ENCODE measurements at places on chromosomes 5 and 9.

GRCh38 chr9:8680157-8680556 is 880.6 kb upstream of the DMAC1 start:
- DNase-seq, result no peak

- DNase-seq, result no peak
These were observed 40.4 kb downstream of the SAR1B start for GRCh38 chr5:134592141-134592746.

- DNase-seq, result no peak
These were observed 204.8 kb downstream of the DCP2 start for GRCh38 chr5:113181409-113181808.

DNA sequence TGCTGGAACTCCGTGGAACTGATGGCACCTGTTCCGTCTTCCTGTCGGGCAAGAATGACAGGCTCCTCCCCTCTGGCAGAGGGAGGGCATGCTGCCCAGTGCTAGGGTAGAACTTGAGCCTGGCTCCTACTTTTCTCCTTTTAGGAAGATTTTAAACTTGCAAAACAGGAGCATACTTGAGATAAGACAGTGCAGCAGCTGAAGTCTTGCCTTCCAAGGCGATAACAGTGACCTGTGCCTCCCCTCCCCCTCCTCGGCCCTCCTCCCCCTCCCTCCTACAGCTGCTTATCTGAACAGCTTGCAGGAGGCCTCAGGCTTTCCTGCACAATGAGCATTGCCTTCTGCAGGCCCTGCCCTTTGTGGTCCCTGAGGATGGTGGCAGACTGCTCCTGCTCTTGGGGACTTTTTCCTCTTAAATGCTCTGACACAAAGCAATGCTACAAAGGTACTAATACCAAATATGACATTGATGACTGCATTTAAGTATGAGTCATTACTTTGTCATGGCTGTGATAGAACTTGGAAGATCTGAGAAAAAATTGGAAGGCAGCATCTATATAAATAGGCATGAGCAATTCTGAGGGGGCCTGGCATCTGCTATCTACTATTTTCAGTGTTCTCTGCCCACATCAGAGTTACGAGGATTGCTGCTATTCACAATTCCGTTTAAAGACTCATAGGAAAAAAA is 2.0 kb downstream of the GADD45G start:
- peak; percentile 60 for DNase-seq

DNA sequence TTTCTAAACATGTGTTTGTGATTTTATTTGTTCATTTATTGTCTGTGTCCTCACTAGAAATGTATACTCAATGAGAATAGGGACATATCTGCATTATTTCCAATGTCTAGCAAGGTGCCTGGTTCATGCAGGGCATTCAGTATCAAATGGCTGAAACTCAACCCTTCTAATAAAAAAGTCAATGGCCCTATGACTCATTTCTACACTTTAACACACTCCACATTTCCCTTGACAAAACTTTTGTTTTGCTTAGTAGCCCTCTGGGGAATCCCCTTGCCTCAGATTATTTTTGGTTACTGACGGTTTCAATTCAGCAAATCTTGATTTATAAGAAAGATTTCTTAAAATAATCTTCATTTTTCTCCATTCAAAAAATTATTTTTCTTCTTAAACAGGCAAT is 206.0 kb upstream of the DMRTA1 start:
- DNase-seq, result peak; percentile 78

GRCh38 chr9:84293001-84293798 is 47.4 kb downstream of the SLC28A3 start:
- DNase-seq, result no peak

- no peak for DNase-seq
These were observed 303.6 kb downstream of the PIK3R1 start for GRCh38 chr5:68519143-68519542.

DNA sequence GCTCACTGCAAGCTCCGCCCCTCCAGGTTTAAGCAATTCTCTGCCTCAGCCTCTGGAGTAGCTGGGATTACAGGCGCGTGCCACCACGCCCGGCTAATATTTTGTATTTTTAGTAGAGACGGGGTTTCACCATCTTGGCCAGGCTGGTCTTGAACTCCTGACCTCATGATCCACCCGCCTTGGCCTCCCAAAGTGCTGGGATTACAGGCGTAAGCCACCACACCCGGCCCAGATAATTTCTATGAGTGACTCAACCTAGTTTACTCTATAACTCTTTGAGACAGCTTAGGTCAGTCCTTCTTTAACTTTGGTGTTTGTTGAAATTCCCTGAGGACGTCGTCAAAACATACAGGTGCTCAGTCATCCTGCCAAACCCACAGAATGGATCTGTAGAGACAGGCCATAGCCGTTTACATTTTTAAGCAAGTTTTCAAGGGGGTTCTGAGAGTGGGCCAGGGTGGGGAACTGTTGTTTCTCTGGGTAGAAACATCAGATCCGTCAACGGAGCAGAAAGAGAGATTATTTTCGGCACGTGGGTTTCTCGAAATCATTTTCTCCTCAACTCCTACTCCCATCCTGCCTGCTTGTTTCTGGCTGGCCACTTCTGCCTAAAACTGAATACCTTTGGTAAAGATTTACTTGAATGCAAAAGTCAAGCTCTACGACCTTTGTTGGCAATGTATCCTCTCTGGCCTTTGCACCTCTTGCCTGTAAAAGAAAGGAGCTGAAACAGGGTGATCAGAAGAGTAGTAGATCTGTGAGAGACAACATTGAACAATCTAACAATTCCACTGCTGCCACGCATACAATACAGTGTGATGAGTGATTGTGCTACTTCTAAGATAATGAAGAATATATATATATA is 6.0 kb upstream of the BOD1 start:
- no peak for DNase-seq
